ENCODE measurements at places on chromosomes 5 and 9.

DNA sequence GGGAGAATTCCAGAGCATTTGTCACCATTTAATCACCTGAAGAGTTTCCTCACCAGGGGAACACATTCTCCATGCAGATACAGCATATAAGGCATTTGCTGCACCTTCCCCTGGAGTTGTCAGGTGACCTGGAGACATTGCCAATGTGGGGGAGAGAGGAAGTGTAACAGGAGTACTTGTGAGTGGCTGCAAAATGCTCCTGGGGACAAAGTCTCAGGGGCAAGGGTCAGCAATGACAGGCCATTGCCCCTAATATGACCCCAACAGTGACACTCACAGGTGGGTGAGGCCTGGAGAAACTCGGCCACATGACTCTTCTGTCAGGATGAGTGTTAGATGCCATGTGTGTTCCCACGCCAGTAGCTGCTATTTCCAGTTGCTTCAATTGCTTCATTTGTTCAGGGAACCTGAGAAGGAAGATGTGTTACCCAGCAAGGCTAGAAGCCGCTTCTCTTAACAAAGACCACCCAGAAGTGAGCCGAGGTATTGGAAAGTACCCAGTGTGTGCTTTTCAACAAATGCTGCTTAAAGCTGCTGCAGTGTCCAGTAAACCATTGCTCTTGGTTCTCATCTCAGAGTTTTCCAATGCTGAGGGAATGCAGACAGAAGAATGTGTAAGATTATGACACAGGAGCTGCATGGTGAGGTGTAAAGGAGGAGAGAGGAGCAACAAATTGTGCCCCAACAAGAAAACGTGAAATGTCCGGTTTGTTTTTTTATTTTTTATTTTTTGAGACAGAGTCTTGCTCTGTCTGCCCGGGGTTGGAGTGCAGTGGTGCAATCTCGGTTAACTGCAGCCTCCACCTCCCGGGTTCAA, 128.2 kb upstream of the SLC44A1 start:
- DNase-seq = no peak

DNA sequence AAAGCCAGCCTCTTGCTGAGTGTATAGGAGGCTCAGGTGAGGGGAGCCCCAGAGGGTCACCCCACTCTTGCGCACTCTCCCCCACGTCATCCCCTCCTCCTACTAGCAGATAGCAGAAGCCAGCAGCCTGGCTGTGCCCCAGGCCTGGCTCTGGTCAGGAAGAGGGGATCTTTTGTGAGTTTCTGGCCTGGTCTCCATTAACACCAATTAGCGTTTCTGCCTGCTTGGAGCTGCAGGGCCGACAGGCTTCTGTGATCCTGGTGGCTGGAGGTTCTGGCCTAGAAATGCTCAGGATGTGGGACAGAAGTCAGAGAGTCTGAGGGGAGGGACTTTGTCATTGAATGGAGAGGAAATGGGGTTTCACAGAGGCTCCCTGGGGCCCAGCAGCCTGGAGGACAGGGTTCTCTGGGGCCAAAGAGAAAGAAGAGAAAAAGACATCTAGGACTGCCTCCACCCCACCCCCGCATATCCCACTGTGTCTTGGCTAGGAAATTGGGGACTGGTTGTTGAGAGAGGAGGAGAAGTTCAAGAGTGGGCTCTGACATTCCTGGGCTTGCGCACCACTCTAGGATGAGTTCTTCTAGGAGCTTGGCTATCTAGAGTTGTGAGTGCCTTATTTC, 47.5 kb upstream of the ARAP3 start:
- no peak for DNase-seq

DNA sequence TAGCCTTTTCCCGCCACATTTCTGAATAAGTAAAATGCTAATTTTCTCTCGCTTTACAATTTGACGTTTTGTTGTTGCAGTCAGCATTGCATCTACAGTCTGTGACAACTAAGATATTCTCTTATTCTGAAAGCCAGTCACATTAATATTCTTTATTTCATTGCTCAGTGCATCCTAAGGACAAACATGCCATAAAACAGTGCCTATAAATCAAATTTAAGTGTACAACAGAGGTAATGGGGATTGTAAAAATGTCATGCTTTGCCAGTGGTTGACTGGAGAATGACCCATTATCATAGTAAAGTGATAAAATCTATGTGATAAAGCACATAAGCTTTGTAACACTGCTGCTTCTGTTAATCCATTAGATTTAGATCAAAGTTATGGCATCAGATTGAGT, 1850.0 kb upstream of the ACO1 start:
- no peak for DNase-seq

- no peak for DNase-seq
Measured at GRCh38 chr9:76372336-76372735, 21.9 kb downstream of the RFK start.

DNA sequence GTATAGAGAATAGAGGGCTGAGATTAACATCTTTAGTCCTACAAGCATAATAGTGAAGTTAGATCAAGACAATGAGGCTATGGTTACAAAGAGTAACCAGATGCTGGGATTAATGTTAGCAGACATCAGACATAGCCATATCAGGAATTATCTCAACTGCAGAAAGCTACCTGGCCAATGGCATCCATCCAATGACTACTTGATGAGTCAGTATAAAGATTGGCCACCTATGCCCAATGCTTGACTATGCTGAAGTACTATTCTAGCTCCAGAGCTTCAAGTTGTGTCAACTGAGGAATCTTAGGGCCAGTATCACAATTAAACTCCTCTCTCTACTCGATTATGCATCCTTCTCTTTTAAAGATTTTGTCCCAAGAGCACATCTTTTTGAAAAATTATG, 541.4 kb downstream of the PRELID2 start:
- DNase-seq = no peak

DNA sequence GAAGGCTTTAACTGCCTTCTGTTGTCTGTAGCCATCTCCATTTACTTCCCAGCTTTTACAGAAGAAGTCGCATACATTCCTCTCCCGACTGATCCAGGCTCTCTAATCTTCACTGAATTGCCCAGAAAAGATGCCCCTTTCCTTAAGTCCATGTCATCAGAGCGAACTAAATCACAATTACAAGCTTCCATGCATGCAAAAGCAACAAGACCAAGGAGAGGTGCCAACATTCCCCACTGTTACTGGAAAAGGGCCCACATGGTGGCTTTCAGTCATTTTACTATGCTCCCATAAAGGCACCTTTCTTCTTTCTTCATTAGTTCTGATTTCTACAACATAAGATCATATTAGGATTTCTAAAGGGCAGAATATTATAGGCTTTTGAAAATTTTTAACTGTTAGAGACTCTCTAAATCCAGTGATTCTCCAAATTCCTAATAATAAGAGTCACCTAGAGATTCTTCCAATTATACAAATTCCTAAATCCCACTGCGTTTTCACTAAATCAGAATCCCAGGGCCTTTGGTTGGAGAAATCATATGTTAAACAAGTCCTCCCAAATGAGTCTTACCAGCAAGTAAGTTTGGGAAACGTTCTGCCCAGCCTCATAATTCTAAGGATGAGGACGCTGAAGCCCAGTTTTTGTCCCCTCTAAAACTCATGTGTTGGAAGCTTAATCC, 17.0 kb upstream of the ZFR start:
- DNase-seq = no peak

- no peak for DNase-seq
Measured at GRCh38 chr9:71202931-71203330, 81.5 kb upstream of the TRPM3 start.

- DNase-seq = no peak
Measured at GRCh38 chr5:181181650-181182565, 23.1 kb downstream of the TRIM7 start.

DNA sequence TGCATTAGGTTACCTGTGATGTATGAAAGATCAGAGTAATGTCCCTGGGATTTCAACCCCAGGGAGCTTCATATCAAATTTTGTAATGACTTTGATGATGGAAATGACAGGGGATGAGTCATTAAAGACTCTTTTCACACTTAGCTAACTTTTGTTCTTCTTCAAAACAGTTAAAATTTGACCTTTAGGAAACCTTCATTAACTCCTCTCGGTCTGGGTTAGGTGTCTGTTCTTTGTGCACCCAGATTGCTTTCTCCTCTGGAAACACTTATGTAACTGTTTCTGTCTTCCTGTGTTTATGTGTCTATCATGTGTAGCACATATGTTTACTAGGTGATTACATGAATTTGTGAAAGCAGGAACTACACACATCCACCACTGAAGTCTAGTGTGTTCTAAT, 1.6 kb downstream of the SRFBP1 start:
- DNase-seq = no peak

GRCh38 chr5:141856037-141856790, 22.0 kb downstream of the PCDH1 start:
- no peak for DNase-seq

GRCh38 chr9:112572416-112572815, 85.8 kb downstream of the KIAA1958 start:
- no peak for DNase-seq

All from stimulated activated naive CD4-positive, alpha-beta T cell treated with Interleukin-2 at 50 U/mL for 16 hours (primary cell).